NCI-H526 (cell line): ENCODE measurements at places on chromosomes 4 and X.

- DNase-seq, result no peak
Observed at GRCh38 chr4:127251423-127251822, 381.3 kb upstream of the INTU start.

DNA sequence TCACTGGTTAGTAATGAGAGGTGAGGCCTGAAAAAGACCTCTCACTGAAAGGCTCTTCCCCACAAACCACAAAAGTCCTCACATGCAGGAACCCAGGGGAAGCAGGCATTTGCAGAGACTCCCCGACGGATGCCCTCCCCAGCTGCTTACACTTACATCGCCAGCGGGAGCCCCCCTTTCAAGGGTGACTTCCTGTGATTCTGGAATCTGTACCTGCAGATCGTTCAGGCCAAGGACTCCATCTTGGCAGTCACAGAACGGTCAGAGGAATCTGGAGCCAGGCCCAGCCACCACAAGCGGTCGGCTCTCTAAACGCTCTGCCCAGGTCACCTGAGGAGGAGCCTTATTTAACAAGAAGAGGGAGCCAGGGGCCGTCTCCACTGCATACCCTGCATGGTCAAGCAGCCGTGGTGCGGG lies 71.3 kb upstream of the STS start:
- DNase-seq, result no peak

- no peak for DNase-seq
Observed at GRCh38 chrX:14712096-14712495, 160.8 kb downstream of the FANCB start.

DNA sequence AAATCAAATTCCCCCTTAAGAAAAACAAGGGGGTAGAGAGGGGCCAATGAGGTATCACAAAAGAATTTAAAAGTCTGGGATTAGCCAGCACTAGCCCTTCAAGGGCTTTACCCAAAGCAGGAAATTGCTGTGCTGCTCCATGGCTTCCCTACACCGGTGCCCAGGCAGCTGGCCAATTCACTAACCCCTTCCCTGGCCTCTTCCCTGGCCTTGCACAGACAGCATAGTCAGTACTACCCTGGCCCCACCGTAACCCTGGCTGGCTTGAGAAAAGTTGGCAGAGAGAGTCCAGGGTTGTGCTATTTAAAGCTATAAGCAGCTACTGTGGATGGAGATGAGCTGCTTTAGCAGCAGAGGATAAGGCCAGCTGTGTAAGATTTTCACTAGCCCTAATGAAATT lies 43.1 kb downstream of the ADAMTS3 start:
- DNase-seq, result no peak

DNA sequence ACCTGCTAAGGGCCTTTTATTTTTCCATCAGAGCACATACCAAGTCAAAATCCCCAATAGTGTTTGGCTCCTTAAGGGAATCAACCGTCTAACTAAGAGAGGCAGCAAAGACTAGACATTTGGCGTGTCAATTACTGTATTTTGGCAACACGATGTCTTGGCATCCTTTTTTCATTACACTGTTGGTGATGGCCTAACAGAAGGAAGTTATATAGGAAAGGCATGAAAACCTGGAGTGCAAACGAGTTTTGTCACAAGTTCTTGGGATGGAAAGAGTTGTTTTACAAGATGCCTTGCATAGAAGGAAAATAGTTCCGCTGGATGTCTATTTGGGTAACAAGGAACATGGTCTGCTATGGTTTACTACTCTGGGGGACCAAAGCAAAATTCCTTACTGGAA lies 119.2 kb upstream of the TTC29 start:
- no peak for DNase-seq

DNA sequence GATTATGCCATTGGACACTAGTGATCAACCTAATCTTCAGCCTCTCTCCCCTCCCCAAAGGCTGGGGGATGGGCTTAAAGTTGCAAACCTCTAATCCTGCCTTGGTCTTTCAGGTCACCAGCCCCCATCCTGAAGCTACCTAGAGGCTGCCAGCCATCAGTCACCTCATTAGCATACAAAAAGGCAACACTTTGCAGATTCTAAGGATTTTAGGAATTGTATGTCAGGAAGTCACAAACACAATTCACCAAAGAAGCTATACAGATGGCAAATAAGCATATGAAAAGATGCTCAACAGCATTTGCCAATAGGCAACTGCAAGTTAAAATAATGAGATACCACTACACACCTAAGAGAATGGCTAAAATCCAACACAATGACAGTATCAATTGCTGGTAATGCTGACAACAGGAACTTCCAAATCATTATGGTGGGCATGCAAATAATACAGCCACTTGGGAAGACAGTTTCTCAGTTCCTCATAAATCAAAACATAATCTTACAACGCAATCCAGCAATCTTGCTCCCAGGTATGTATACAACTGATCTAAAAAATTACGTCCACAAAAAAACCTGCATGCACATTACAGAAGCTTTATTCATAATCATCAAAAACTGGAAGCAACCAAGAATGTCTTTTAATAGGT lies 9.0 kb upstream of the PIM2 start:
- DNase-seq, result no peak

- DNase-seq, result peak; percentile 2
Observed at GRCh38 chr4:83599183-83599582, 63.3 kb downstream of the GPAT3 start.

DNA sequence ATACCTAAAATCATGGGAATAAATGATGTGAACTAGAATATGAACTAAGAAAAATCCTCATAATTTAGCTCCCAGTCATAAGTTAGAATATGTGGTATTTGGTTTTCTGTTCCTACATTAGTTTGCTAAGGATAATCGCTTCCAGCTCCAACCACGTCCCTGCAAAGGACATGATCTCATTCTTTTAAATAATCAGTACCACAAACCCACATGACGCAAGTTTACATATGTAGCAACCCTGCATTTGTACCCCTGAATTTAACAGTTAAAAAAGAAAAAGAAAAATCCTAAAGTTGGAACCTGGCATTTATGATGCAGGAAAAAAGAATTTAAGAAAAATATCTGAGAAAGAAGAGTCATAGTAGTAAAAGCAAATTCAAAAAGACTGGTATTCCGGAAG lies 13.3 kb downstream of the UBA6 start:
- no peak for DNase-seq

GRCh38 chrX:32195611-32196010 lies 1015.7 kb downstream of the DMD start:
- DNase-seq, result no peak

DNA sequence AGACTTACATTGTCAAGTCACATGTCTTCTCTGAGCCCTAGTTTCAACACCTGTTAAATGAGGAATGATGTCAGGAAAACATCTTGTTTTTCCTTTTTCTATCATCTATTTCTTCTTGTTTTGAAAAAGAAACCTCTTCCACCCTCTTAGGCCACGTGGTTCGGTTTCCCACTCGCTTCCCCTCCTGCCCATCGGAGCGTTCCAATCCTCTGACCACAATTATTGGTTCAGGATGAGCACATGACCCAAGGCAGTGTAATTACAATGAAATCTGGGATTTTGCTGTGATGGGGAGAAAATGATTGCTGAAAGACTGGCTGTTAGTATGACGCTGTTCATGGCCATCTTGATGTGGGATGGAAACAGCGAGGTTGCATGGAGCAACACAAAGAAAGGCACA lies 186.7 kb downstream of the UNC5C start:
- DNase-seq, result no peak

GRCh38 chr4:145709843-145710242 lies 29.9 kb downstream of the C4orf51 start:
- no peak for DNase-seq

DNA sequence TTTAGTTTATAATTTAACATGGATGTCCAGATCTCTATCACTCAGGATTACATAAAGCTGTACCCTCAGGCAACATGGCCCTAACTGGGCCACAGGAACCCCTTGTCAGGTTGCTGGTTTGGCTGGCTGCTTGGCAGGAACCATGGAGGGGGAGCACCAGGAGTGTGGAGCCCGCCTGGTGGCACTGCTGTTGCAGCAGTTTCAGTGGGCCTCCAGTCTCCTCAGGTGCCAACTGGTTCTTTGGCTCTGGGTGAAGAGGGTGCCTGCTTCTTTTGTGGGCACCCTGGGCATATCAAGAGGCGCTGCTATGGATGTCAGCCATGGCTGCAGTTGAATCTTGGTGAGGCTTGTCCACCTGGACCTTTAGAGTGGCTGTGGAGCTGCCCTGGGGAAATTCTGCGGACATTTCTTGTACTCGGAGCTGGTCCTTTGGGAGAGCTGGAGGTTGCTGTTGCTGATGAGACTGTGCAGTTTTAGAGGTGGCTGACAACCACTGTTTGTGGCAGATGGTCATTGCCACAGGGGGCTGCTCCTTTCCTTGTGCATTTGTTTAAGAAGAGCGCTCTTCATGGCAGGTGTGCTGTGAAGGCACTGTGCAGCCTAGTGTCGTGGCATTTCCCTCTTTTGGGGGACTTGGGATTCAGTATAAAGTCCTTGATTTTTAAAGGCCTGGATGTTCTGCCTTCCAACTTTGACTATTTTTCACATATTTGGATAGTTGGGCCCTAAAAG lies 10.3 kb upstream of the SMIM14 start:
- no peak for DNase-seq

DNA sequence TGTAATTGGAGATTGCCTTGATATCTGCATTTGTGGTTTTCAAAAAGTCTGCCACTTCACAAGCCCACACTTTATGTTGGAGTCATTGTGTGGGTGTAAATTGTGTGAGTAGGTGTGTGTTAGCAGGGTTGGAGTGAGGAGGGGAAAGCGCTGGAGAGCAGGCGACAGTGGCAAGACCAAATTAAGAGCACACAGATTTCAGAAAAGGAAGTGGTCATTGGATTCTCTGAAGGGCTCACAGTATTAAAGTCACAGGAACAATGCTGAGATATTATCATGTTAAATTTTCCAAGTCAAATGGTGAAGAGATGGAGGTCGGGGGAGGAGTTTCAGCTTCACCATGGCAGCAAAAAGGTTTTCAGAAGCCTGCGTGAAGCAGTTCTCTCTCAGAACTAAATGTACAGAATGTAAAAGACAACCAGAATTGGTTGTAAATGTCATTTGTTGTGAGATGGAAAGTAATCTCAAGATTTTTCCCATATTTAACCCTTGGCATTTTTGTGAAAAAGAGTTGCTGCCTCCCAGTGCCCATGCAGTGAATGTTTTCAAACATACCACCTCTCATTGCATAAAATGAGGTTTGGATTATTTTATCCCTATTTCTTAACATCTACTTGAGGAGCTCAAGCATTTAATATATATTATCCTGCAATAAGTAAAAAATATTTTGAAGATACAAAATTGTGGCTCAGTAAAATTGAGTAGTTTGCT lies 265.9 kb downstream of the ZNF674 start:
- DNase-seq, result no peak

DNA sequence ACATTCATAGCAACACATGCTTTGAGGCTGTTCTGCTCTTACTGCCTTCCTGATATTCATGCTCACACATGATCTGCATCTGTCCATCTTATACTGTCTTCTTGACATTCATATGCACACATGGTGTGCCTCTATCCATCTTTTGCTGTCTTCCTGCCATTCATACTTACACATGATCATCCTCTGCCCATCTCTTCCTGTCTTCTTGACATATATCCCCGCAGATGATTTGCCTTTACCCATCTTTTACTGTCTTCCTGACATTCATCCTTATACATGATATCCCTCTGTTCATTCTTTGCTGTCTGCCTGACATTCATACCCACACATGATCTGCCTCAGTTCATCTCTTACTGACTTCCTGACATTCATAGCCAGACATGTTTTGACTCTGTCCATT lies 36.8 kb downstream of the SCML1 start:
- no peak for DNase-seq

- DNase-seq, result no peak
Observed at GRCh38 chrX:26925088-26925487, 538.1 kb downstream of the PPP4R3C start.

DNA sequence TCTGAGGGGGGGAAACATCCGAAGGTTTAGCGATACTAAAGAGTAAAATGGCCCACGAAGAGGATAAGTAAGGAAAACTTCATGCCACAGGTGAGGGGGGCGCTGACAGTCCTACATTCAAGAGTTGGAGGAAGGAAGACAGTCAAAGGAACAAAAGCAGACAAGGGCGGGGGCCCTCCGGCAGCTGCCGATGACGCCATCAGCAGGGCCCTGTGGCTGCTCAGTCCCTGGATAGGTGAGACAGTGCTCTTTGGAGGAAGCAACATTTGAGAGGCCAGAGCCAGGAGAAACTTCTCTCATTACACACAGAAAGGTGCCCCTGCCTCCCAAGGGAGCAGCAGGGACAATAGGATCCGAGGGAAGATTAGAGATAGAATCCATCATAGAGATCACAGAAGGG lies 41.5 kb downstream of the RAB40AL start:
- DNase-seq, result no peak

DNA sequence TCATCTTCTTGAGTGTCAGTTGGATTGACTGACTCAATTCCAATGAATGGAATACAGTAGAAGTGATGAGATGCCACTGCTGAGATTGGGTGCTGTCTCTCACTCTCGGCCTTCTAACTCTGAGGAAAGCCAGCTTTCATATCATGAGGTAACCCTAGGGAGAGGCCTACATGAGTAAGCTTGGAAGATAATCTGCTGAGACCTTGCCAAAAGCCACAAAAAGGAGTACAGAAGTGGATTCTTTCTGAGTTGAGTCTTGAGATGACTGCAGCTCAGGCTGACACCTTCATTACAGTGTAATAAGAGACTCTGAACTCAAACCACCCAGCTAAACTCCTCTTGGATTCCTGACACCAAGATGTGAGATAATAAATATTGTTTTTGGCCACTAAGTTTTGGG lies 537.4 kb upstream of the MAGEB18 start:
- no peak for DNase-seq

DNA sequence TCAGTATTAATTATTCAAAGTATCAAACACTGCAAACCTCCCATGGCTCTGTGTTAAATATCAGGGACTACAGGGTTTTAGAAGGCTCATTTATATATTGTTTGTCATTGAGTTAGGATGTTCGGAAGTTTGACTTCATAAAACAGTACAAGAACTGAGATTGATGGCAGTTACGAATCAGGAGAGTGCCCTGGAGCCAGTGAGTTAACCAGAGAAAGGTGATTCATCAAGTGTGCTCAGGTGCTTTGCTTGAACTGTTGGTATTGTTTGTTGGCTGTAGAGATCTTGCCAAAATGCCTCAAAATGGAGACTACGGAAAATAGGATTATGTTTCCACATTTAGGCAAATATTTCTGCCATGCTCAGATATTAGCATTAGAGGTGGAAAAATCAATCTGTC lies 7.5 kb upstream of the GPR101 start:
- DNase-seq, result no peak

DNA sequence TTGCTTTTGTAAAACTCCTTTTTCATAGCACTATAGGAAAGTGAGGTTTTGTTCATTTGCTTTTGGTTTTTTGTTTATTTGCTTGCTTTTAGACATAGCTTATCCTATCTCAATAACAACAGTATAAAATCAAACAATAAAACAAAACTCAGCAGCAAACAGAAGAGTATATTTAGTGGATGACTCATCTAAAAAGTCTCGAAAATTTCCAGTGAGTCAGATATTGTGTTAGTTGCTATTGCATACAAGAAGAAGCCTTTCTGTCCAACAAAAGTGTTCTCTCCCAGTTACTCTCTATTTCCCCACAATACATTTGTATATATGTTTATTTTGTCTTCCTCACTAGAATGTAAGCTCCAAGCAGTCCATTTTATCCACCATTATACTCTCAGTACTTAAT lies 36.0 kb upstream of the NPNT start:
- no peak for DNase-seq
